ENCODE measurements at places on chromosomes 7 and 10. TPM values are rescaled to one million over a fixed set of nuclear protein-coding genes. Genes with fewer than 3 reads are reported as not detected.

GRCh38 chr7:33107136-33108066, 1.8 kb downstream of the RP9 start:
- DNase-seq: peak; percentile 69

GRCh38 chr7:155591055-155591775, 44.9 kb upstream of the CNPY1 start:
- DNase-seq: no peak

- DNase-seq: no peak
These were observed 612.2 kb upstream of the MKI67 start for GRCh38 chr10:128738386-128738915.

- no peak for DNase-seq
These were observed 38.9 kb downstream of the CACNA2D1 start for GRCh38 chr7:82404652-82405051.

GRCh38 chr7:133804127-133804526, 323.0 kb upstream of the LRGUK start:
- no peak for DNase-seq

DNA sequence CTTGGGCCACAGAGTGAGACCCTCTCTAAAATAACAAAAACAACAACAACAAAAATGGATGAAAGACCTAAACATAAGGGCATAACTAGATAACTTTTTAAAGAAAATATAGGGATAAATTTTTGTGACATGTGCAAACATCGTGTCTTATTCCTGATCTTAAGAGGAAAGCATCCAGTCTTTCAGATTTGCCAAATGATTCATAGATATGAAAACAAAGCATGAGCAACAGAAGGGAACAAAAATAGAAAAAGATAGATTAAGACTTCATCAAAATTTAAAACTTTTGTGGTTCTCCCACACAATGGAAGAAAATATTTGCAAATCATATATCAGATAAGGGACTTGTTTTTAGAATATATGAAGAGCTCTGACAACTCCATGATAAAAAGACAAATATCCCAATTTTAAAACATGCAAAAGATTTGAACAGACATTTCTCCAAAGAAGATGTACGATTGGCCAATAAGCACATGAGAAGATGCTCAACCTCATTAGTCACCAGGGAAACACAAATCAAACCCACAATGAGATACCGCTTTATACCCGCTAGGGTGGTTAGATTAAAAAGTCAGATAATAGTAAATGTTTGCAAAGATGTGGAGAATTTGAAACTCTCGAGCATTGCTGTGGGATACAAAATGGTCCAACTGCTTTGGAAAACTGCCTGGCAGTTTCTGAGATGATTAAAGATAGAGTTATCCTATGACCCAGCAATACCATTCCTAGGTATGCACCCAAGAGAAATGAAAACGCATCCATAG, 20.3 kb downstream of the PPIF start:
- DNase-seq: no peak

- no peak for DNase-seq
These were observed 1167.6 kb downstream of the NXPH1 start for GRCh38 chr7:9600974-9601373.

- no peak for DNase-seq
These were observed 329.7 kb upstream of the POM121L12 start for GRCh38 chr7:52705768-52706167.

DNA sequence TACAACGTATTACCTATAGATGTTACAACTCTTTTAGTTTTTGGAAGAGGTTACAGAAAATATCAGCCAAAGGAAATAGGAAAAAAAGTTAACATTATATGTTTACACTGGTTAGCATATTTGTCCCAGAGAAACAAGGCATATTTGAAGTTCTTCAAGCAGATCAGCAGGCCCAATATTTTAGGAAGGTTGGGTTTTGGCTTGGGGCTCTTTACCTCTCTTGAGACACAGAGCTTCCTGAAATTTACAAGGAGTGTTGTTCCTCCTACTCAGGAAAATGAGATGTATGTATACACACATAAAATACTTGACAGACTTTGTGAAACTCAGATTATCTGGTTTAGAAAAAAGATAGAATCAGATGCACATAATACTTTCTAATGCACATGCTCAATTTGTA, 323.6 kb downstream of the HGF start:
- DNase-seq: no peak

DNA sequence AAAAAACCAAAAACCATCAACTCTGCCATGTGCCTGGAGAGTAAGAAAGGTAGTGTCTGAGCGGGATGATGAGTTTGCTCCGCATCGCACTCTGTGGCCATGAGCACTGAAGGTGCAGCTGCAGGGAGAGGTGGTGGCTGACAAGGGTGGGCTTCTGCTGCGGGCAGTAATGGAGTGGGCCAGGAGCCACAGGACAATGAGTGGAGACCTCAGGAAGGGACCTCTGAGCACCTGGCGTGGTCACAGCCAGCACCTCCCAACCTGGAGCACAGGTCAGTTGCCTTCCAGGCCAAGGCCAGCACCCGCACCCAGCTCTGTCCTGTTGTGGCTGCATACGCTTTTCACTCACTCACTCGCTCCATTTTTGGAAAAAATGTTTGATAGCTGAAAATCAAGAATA, 115.5 kb downstream of the ANKRD61 start:
- DNase-seq: no peak

Gene HOXA11
- not detected for total RNA-seq

DNA sequence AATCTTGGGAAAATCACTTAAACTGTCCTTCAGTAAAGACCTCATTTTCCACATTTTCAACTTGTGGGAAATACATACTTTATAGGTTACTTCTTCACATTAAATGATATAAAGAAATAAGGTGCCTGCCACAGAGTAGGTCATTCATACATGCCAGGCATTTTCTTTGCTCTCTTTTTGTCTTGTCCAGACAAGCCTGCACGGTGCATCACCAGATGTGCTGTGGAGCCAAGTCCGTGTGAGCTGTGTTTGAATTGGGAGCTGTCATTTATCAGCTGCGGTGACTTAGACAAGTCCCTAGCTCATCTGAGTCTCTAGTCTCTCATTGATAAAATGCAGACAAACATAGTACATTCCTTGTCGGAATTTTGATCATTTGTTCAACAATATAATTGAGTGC, 432.9 kb downstream of the SORCS3 start:
- DNase-seq: no peak

Gene FGFBP3
- 3.4 TPM for total RNA-seq

Gene NUTM2E
- 0.63 TPM for total RNA-seq

Gene SPDYE9
- not detected for total RNA-seq

GRCh38 chr7:48551652-48552051, 372.7 kb upstream of the CDC14C start:
- no peak for DNase-seq

- peak; percentile 81 for DNase-seq
These were observed 17.8 kb upstream of the ZKSCAN1 start for GRCh38 chr7:99997545-99998137.

Gene FAM13C
- total RNA-seq: not detected

Gene PILRA
- total RNA-seq: 9.8 TPM

Data from B cell (primary cell).